ENCODE measurements at places on chromosomes 12 and 14.

DNA sequence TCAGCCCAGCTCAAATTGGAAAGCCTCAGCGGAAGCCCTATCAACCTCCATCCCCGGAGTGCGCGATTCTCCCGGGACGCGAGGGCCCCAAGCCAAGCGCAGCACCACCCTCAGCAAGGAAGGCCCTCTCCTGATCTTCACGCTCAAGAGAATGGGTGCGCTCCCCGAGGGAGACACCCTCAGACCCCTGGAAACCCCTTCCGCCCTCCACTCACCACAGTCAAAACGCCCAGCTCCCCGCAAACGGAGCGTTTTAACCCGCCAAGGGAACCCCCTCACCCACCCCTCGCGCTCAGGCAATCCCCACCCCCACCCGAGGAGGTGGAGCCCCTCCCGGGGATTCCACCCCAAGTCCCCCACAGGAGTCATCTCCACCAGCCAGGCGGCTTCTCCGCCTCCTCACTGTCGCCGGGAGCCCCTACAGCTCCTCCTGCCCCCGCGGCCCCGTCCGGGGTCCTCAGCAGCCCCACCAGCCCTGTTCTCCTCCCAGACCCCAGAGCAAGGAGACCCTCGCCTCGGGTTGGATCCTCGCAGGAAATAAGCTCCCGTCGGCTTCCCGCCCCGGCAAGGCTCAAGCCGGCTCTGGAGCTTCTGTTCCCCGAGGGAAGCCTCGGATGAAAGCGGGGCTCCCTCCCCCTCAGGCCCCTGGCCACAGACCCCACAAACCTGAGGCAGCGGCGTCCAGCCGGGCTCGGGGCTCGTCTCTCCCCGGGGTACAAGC is 507 bp downstream of the BAZ2A start:
- DNase-seq, result peak; percentile 38

GRCh38 chr12:541676-542324 is 82.1 kb downstream of the B4GALNT3 start:
- DNase-seq, result no peak

DNA sequence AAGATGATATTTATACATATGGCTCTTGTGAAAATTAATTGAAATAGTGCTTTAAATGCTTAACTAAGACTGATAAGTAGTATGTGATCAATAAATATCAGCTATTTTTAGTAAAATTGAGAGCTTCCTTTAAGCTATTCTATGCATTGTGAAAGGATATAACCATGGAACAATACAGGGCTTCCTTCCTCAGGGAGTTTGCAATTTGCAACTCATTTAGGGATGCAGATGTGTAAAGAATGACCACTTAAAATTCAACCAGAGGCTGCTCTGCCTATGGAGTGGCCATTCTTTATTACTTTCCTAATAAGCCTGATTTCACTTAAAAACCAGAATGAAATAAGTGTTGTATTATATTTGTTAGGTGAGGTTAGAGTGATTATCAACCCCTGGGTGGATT is 103.2 kb upstream of the PRICKLE1 start:
- no peak for DNase-seq

GRCh38 chr14:35819591-35820540 is 6.3 kb upstream of the BRMS1L start:
- DNase-seq, result no peak
